ENCODE measurements at places on chromosomes 7 and 10.

DNA sequence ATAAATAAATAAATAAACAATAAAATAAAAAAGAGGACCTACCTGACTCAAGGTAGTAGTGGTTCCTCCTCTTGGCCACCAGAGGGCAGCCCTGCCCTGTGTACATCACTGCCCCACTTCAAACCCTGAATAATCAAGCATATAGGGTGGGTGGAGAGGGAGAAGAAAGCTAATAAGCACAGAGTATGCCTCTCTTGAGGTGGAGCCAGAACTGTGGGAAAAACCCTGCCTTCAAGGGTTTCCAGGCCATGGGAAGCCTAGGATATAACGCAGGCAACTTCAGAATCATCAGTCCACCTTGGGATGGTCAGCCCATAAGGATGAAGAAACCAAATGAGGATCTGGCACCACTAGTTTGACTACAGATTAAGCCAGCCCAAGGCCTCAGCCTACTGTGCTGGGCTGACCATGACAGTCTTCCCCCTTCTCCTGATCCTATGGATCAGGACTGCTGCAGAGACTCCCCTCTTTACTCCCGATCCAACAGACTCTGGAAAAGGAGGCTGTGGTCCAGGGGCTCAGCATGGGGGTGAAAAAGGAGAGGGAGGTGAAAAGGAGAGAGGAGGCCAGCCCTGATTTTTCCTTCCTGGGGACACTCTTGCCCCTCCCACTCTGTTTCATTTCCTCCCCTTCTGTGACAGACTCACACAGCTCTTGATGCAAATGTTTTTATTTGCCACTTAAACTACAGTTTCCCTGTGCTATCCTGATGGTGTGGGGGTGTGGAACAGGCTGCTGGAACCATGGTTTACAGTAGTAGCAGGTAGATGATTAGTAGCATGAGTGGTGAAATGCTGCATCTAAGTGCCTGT is 10.1 kb downstream of the AVPI1 start:
- peak; percentile 14 for DNase-seq

GRCh38 chr10:69802424-69803161 is 887 bp downstream of the COL13A1 start:
- no peak for DNase-seq

DNA sequence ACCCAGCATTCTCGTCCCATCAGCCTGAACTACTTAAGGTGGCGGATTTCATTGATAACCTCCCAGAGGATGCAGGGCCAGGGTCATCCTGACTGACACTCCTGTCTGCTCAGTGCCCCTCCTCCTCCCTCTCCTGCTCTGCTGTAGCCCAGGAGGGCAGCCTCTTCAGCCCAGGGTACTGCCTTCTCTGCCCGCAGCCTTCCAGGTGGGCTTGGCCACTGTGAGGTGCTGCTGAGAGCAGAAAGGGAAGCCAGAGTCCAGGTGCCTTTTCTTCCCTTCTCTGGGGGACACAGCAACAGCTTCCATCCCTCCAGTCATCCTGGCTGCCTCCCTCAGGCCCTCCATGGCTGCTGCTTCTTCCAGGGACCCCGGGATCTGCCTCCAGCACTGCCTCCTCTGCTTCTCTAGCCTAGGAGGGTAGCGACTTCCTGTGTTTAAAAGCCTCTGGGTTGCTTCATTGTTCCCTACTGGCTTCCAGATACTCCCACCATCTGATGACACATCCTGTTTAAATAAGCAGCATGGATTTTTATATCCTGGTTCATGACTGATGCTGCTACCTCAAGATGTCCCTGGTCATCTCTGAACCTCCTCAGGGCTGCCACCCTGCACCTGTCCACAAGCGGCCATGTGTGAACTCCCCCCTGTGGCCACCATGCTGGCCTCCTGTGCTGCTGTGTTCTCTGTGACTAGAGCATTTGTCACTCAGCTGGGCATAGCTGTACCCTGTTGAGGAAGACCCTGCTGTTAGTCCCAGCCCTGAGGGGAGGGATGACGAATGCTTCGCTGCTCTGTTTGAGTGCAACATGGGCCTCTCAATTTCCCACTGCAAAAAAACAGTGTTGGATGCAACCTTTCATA is 55.8 kb downstream of the AKR1C4 start:
- DNase-seq, result no peak

DNA sequence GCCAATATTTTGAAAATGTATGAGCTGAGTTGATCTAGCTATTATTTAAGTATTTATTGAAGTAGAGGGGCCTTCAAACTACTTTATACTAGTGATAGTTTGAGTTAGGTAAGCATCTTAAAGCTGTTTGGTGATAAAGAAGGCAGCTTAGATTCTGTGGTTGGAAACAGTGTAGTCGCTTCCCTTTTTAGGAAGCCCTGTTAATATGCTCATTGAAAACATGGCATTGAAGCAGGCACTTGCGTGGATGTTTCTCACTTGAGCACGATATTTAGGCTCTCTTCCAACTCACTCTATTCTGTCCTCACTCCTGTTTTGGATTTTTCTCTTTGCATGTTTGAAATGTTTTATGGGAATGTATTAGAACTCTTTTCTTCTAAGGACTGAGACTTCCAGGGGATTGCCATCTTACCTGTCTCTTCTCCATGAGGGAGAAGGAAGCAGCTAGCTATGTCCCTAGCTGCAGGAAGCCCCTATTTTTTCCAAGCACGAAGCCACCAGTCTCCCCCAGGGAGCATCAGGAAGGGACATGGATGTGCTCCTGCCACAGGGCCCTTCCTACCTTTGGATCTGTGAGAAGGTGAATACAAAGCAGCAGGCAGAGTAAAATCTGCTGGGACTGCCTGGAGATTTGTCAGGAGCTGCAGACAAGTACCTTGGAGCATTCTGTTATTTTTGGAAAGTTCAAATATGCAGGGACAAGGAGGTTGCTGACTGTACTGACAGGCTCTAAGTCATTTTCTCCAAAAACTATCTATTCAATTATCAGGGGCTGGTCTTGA is 22.0 kb upstream of the BMPR1A start:
- no peak for DNase-seq

GRCh38 chr7:156764016-156764669 is 123.6 kb downstream of the RNF32 start:
- no peak for DNase-seq

GRCh38 chr7:118183428-118183785 is 557 bp upstream of the LSM8 start:
- no peak for DNase-seq

- DNase-seq, result peak; percentile 59
Observed at GRCh38 chr10:132387764-132388210, 9.2 kb upstream of the PWWP2B start.

- no peak for DNase-seq
Observed at GRCh38 chr7:37656913-37657530, 26.5 kb upstream of the GPR141 start.

GRCh38 chr7:25476863-25477499 is 248.7 kb upstream of the NPVF start:
- DNase-seq, result no peak

GRCh38 chr7:131139462-131139861 is 188.2 kb upstream of the MKLN1 start:
- no peak for DNase-seq

Data from activated CD4-positive, CD25-positive, alpha-beta regulatory T cell treated with anti-CD3 and anti-CD28 coated beads, Interleukin-2, amount 50 U/mL, for 16 hours (primary cell).